ENCODE measurements at places on chromosomes 3 and 15. TPM values are rescaled to one million over a fixed set of nuclear protein-coding genes. Genes with fewer than 3 reads are reported as not detected.

CYP1A2 gene
- not detected for polyA plus RNA-seq

ACTC1 gene
- polyA plus RNA-seq = not detected

ALDH1L1 gene
- 0.49 TPM for polyA plus RNA-seq

PLSCR2 gene
- not detected for polyA plus RNA-seq

SERP1 gene
- 60.3 TPM for polyA plus RNA-seq

NEDD4 gene
- 3.9 TPM for polyA plus RNA-seq

GRCh38 chr15:69723404-69724096 is 270.9 kb downstream of the RPLP1 start:
- DNase-seq = no peak

DNA sequence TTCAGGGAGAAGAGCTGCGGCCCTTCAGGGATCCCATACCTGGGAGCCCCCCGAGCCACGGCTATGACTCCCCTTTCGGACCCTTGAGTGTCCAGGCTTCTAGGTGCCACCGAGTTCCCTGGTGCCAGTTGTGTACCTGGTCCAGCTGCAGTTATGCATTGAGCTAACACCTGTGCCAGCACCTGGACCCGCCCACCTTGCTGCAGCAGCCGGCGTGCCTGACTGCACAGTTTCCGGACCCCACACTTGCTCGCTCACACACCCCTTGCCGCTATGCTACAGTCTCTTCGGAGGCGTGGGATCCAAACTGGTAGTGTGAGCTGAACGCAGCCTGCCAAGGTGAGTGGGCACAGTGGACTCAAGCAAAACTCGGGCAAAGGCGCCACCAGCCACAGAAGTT is 284.5 kb upstream of the ROBO1 start:
- no peak for DNase-seq

DNA sequence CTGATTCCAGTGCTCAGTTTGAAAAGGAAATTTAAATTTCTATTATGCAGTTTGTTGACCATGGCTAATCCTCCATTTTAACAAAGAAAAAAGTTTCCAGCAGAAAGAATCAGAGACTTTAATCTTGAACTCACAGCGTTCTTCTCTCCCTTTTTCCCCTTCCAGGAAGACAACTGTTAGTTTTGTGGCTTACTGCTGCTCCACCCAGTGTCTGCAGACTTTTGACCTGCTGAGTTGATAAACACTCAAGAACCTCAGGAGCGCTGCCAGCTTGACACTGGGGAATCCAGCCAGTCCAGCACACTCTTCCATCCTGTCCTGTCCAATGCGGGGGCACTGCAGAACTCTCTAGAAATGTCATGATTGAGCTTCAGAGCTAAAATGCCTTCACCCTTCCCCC is 134.6 kb downstream of the LRRC28 start:
- no peak for DNase-seq

DNA sequence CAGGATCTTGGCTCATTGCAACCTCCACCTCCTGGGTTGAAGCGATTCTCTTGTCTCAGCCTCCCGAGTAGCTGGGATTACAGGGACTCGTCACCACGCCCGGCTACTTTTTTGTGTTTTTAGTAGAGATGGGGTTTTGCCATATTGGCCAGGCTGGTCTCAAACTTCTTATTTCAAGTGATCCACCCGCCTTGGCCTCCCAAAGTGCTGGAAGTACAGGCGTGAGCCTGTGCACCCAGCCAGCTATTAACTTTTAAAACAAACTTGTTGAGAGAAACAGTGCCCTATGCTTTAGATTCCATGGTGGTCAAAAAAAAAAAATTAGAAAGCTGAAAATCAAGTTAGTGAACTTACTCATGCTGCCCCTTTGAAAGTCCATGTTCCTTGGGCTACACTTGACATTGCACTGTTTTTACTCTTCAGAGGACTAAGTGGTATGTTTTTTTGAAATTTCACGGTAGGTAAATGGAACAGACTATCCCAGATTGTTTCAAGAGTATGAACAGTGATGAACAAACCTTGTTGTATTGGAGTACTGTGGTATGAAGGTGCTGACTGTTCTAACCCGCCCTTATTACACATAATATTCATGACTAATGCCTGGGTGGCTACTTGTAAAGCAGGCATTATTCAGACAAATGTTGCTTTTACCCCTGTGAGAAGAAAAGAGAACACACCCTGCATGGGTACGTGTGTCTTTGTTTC is 206.9 kb downstream of the KLHL25 start:
- DNase-seq = peak; percentile 79

DNA sequence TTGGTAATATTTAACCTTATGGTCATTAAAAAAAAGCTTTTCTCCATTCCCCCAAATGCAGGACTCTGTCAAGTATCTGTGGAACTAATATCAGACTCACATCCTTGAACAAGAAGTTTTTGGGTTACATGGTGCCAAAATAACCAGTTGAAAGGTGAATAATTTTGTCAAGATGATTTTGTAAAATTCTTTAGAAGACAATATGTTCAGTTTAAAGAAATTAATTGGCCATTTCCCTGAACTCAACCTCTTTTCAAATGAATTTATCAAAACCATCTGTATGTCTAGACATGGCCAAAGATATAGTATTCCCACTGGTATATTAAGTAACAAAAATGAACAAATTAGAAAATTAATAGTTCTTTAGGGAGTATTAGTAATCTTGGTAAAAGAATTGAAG is 280.5 kb downstream of the MBNL1 start:
- DNase-seq = no peak

GRCh38 chr3:31038086-31038739 is 143.8 kb upstream of the GADL1 start:
- no peak for DNase-seq

DNA sequence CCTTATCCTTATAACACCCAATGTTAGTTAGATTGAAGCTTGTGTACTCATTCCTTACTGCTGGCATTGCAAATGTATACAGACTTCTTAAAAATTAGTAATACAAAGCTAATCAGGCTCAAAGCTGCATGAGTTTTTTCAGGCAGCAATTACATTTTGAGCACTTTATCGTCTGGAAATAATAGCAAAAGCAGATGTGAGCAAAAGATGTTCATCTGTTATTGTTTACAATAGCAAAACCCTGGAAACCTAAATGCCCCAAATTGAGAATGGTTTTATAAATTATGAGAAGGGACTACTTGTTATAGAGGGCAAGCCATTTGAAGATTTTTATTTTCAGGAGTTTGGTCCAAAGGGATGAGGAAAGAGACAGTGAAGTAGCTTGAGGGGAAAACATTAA is 126.4 kb downstream of the GADL1 start:
- DNase-seq = no peak

DNA sequence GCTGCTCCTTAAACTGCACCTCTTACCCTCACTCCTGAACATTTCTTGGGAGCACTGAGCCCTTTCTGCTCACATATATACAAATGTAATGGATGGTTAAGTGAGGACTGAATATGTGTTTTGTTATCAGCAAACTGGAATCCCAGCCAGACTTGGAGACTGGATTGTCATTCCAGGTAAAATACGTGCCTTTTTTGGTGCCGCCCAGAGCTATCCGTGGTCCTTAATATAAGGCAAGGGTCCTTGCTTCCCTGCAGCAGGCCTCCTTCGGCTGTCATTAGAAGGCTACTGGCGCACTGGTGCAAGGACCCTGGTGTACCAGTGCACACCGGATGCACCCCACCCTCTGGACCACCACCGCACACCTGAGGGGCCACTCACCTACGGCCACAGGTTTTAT is 1.1 kb upstream of the GABRB3 start:
- no peak for DNase-seq

- DNase-seq = peak; percentile 83
Observed at GRCh38 chr15:52068004-52068615, 44.5 kb downstream of the BCL2L10 start.

DNA sequence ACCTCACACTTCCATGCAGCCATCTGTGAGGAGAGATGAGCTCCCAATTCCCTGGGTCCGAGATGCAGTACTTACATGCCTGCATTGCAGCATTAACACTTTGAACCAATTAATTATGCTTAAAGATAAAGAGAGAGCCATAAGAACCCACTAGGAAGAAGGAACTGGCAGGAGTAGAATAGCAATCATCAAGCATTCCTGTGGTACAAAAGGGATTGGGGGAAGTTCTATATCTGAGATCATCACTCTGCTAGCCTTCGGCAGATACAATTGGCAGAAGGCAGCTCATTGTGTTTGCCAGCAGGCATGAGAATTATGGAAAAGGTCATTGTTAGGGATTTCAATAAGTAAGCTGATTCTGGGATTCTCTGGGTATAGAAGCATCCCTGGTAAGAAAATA is 891.4 kb downstream of the NTRK3 start:
- peak; percentile 85 for DNase-seq

DNA sequence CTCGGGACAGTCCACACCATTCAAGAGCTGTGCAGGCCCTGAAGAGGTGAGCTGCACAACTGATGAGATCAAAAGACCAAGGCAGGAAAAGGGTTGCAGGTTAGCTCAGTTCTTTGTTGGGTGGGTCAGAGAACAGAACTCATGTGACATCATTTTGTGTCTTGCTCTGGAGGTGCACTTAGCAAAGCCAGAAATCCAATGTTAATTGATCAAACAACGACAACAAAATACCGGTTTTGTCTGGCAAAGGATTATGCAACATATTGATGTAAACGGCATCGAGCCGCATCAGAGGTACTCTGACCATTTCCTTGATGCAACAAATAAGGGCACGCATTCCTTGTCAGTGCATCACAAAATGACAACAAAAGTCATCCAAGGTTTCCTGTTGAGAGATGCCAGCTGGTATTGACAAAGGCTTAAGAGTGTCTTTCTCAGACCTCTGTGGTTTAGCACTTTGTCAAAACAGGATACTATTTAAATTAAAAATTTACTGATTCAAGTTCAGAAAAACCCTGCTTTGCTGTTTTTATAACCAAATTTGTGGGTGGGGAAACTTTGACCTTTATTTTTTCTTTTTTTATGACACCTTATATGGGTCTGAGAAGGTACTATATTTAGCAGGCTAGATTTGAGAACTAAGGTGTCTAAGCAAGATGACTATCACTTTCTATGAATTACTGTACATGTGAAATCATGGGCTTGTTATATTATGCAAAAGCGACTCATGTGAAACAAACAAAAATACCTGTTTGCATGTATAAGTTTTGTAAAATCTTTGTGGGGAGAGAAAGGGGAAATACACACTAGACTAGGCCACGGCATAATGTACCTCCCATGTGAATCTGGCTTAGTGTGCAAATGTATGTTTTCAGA is 496.1 kb downstream of the FOXP1 start:
- DNase-seq = no peak

- DNase-seq = no peak
Observed at GRCh38 chr3:66261355-66261754, 40.6 kb downstream of the SLC25A26 start.

- DNase-seq = no peak
Observed at GRCh38 chr3:48555231-48555948, 1.2 kb downstream of the PFKFB4 start.

DNA sequence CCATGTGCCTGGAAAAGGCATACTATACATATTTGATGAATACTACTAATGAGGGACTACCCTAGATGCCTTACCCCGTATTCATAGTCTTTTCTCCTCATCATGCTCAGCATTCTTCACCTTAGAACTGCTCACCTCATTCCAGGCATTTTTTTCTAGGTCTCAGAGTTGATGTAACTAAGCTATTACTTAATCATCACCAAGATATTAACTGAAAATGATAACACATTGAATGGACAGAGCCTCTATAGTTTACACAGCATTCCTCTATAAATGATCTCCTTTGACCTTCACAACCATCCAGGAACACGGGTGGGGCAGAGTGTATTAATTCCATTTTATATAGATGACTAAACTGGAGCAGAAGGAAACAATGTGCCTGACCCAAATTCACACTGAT is 174.1 kb upstream of the DPH6 start:
- DNase-seq = peak; percentile 77

GRCh38 chr15:48383031-48383430 is 51.8 kb downstream of the DUT start:
- DNase-seq = no peak

DNA sequence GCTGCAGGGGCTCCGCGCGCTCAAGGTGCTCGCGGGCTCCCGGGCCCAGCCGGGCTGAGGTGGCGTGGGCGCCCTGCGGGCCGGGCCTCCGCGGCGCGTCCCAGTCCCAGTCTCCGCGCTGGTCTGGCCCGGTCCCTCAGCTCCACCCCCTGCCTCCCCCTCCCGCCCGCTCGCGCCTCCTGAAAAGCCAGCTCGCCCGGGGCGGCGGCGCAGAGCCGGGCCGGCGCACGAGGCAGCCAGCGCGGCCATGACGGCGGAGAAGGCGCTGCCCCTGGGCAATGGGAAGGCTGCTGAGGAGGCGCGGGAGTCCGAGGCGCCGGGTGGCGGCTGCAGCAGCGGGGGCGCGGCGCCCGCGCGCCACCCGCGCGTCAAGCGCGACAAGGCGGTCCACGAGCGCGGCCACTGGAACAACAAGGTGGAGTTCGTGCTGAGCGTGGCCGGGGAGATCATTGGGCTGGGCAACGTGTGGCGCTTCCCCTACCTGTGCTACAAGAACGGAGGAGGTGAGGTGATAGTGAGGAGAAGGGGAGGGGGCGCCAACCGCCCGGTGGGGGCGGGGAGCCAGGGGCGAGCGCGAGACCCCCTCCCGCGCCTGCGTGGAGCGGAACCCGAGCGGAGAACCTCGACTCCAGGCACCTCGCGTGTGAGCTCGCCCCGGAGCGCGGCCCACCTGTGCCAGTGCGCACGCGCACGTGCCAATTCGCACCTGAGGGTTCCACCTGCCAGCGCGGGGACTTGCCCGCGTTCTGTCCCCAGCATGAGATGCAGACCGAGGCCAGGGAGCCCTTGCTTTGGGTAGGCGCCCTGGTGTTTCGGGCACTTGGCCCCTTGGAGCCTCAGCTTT is at the start of gene SLC6A11:
Gene SLC6A11, plus strand, starts transcription at position 210 of the 844 bp plus-strand sequence. Its CDS starts 38 bp downstream, at position 248.
- no peak for DNase-seq

DNA sequence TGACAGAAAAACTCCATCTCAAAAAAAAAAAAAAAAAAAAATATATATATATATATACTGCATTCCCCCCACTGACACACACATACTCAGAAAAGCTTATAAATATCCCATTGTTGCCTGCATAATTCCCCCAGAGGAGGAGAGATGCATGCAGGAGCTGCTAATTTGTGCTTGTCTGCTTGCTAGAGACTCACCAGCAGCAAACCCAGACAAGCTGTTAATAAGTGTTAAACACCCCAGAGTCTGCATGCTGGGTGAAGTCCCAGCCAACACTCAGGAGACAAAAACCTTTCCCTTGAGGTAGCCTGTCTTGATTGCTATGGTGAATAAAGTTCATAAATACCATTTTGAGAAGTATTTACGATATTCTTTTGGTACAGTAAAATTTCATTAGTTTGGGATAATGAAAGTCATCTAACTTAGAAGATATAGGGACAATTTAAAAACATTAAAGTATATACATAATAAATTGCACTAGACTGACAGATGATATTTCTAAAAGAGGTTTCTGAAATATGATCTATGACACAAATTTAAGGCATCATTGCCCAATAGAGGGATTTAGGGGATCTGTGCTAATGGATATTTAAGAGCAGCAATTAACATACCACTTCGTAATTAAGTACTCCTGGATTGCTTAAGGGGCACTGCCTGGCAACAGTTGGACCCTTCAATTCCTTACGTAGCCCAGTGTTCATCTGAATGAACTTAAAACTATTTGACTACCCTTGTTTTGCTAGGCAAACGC is 400.0 kb upstream of the C2CD4B start:
- no peak for DNase-seq

DNA sequence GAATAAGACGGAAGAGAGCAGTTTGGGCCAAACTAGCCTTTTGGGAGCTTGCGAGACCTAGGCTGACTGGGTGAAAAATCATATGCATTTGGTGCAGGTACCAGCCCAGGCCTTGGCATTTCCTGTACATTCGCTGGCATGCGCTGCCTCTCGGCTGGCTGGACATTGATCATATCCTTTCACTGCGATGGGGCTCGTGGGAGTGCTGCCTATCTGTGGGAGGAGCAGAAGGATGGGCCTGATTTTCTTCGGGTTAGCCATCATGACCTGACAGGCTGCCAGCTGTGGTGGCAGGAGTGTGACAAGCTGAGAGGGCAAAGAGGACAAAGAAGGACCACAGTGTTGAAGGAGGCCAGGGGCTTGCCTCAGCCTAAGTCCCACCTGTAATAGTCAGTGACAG is 14.3 kb downstream of the CGNL1 start:
- DNase-seq = no peak

Data from foreskin keratinocyte (primary cell).